ENCODE measurements at places on chromosomes 7 and 10. TPM values are rescaled to one million over a fixed set of nuclear protein-coding genes. Genes with fewer than 3 reads are reported as not detected.
A peak's percentile ranks its signal among the peaks of the same experiment; 100 is the strongest.

GRCh38 chr10:13078912-13079775 is 20.8 kb upstream of the OPTN start:
- no peaks in the 10 kb centered on the region for H3K36me3 ChIP-seq
- DNase-seq, result no peak
- H3K4me3 ChIP-seq, result no peak overlapping the region
- peaks cover 21% of the 10 kb centered on the region for H3K27me3 ChIP-seq

DNA sequence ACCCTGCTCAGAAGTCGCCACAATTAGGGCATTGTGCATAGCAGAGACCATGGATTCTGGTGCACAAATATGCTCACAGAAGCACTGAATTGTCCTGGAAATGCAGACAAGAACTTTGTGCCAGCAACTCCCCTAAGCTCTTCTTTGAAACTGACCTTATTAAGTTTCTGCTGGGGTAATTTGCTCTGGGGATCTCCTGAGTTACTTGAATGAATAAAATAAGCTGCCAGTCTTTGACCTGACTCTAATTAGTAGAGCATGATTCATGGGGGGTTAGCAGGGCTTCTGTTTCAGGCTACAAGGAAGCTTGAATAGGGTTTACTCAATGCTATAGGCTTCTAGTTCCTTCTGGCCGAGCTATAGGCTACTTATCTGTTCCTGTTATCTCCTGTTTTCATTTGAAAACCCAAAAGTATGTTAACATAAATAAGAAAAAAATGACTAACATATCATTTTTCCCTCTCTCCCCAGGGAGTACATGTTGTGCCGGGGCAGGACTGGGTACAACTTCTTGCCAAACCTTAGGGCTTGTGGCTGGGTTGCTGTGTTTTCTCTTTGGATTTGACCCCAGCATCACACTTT is 169.0 kb upstream of the TMEM229A start:
- no peak for DNase-seq
- H3K36me3 ChIP-seq, result no peaks in the 10 kb centered on the region
- H3K4me3 ChIP-seq, result no peak overlapping the region

- H3K27ac ChIP-seq, result no peak overlapping the region
- peak; percentile 53 for DNase-seq
- no peaks in the 10 kb centered on the region for H3K4me1 ChIP-seq
- no peak overlapping the region for H3K4me3 ChIP-seq
- peaks cover 17% of the 10 kb centered on the region for H3K27me3 ChIP-seq
- no peaks in the 10 kb centered on the region for H3K36me3 ChIP-seq
These were observed 76.1 kb upstream of the CPXM2 start for GRCh38 chr10:123967626-123968243.

- H3K36me3 ChIP-seq, result no peaks in the 10 kb centered on the region
- no peak for DNase-seq
- no peak overlapping the region for H3K27ac ChIP-seq
- H3K4me1 ChIP-seq, result peaks cover 2% of the 10 kb centered on the region
- peaks cover 55% of the 10 kb centered on the region for H3K27me3 ChIP-seq
These were observed 3.4 kb downstream of the INHBA start for GRCh38 chr7:41699516-41699915.

- no peaks in the 10 kb centered on the region for H3K36me3 ChIP-seq
- H3K4me3 ChIP-seq, result no peak overlapping the region
- DNase-seq, result no peak
- H3K4me1 ChIP-seq, result peaks cover 13% of the 10 kb centered on the region
These were observed 50.2 kb downstream of the TFAM start for GRCh38 chr10:58435297-58435985.

GRCh38 chr7:88276605-88277153 is 30.0 kb downstream of the STEAP4 start:
- H3K36me3 ChIP-seq, result no peaks in the 10 kb centered on the region
- H3K27me3 ChIP-seq, result peaks cover 2% of the 10 kb centered on the region
- no peaks in the 10 kb centered on the region for H3K4me1 ChIP-seq
- no peak overlapping the region for H3K4me3 ChIP-seq
- no peak overlapping the region for H3K27ac ChIP-seq

GRCh38 chr10:43076876-43077420 is at the start of gene RET:
Gene RET (plus strand): TSS chr10:43077069. CDS start chr10:43077259, 190 bp downstream.
- peak; percentile 65 for DNase-seq
- H3K4me1 ChIP-seq, result peaks cover 10% of the 10 kb centered on the region
- no peak within 1 kb of the TSS for H3K27ac ChIP-seq
- H3K36me3 ChIP-seq, result no peaks in the 10 kb centered on the region
- H3K4me3 ChIP-seq, result peak within 1 kb of the TSS; percentile 61

GRCh38 chr10:89540420-89540949 is 5.1 kb upstream of the SLC16A12 start:
- peaks cover 4% of the 10 kb centered on the region for H3K4me1 ChIP-seq
- no peak overlapping the region for H3K27ac ChIP-seq
- H3K36me3 ChIP-seq, result no peaks in the 10 kb centered on the region
- no peak overlapping the region for H3K4me3 ChIP-seq

GRCh38 chr7:74284781-74285259 is 4.4 kb upstream of the CLIP2 start:
- peaks cover 19% of the 10 kb centered on the region for H3K27me3 ChIP-seq
- H3K27ac ChIP-seq, result no peak overlapping the region
- no peak for DNase-seq

DNA sequence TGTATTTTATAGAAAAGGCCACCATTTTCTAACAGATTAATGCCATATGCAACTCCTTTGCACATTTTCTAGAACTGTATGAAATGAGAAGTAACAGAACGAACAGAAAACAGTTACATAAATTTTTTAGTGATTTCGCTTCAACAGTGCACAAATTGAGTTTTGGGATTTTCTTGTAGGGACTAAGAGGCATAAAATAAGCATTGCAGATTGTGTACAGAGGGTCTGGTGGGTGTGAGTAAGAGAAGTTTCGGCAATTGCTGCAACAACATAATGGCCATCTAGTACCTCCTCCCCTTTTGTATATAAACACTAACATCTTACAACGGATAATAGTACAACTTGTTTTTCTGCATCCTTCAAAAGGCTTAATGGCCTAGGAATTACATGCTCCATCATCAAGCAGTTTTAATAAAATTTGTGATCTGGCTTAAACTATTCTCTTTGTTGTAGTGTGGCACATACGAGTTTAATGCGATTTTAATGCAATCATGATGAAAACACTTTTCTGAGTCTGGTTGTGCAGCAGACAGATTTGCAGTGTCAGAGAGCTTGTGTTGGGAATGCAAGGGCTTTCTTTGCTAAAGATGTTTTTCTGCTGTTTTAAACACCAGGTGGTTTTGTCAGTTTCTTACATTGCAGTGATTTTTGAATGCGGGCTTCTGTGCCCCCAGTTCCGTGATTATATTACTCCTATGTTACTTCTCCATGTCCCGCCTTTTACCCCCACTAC is 2.9 kb downstream of the GLCCI1 start:
- peaks cover 26% of the 10 kb centered on the region for H3K4me1 ChIP-seq
- no peak overlapping the region for H3K4me3 ChIP-seq
- no peak for DNase-seq

DNA sequence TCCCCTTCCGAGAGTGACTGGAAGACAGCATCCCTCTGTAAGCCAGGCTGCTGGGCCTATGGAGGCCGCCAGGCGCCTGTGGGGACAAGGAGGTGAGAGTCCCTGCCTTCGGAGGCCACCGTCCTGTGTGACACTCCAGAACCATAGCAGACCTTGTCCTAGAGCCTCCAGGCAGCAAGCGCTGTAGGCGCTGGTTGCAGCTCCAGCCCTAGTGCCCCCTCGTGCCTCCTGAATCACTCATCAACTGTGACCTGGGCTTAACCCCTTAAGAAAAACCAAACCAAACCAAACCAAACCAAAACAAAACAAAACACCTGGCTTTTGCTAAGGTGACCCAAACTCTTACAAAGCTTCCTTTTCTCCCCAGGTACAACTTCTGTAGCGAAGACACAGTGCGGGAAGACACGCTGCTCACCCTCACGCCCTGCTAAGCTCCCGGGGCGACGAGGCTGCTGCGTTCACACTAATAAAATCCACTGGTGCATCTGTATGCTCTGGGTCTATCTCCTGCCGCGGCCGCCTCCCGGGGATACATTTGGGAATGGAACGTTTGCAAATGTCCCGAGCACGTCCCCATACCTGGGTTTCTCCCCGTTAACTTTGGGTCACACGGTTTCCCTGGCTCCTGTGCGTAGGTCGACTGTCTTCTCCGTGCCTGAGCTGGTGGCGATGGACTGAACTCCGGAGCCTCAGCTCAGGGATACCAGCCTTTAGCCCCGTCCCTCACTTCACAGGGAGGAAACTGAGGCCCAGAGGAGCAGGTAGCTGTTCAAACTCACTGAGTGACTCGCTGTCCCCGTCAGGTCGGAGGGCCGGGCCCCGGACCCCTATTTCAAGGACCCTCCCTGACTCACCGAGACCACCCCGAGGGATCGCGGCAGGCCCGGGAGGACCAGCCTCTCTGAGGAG is 11.8 kb upstream of the PNLIPRP2 start:
- no peak overlapping the region for H3K4me3 ChIP-seq
- H3K27ac ChIP-seq, result no peak overlapping the region
- H3K36me3 ChIP-seq, result no peaks in the 10 kb centered on the region
- H3K4me1 ChIP-seq, result no peaks in the 10 kb centered on the region

- no peaks in the 10 kb centered on the region for H3K4me1 ChIP-seq
- no peak overlapping the region for H3K4me3 ChIP-seq
- no peak for DNase-seq
- no peaks in the 10 kb centered on the region for H3K36me3 ChIP-seq
- no peak overlapping the region for H3K27ac ChIP-seq
These were observed 182.0 kb downstream of the TCERG1L start for GRCh38 chr10:131129544-131129943.

DNA sequence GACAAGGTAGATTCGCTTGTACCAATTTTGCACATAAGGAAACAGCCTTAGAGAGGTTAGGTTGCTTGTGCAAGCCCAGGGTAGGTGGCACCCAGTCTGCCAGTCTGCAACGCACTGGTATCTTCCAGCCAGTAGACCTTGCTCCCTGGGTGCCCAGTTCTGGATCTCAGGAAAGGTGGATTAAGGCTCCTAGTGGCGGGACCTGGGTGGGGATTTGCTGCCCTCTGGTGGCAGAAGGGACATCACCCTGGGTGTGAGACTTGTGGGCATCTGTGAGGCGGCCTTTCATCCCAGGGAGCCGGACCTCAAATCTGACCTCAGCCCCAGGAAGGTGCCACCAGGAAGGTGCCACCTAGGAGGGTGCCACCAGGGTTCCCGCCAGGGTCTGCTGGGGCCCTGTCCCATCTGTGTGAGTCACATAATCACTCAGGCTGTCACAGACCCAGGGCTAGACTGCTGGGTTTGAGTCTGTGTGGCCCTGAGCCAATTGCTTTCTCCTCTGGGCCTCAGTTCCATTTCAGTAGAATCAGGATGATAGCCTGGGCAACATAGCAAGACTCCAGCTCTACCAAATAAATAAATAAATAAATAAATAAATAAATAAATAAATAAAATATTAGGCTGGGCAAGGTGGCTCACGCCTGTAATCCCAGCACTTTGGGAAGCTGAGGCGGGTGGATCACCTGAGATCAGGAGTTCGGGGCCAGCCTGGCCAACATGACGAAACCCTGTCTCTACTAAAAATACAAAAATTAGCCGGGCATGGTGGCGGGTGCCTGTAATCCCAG is 5.3 kb upstream of the PRKRIP1 start:
- peaks cover 5% of the 10 kb centered on the region for H3K4me1 ChIP-seq
- DNase-seq, result peak; percentile 73
- peaks cover 17% of the 10 kb centered on the region for H3K36me3 ChIP-seq
- H3K27ac ChIP-seq, result no peak overlapping the region
- no peak overlapping the region for H3K4me3 ChIP-seq

- peak overlapping the region; percentile 85 for H3K27ac ChIP-seq
- DNase-seq, result no peak
- peak overlapping the region; percentile 36 for H3K4me3 ChIP-seq
- no peaks in the 10 kb centered on the region for H3K27me3 ChIP-seq
- peaks cover 93% of the 10 kb centered on the region for H3K4me1 ChIP-seq
- H3K36me3 ChIP-seq, result peaks cover 46% of the 10 kb centered on the region
These were observed 58.3 kb downstream of the PIP4K2A start for GRCh38 chr10:22656036-22656435.

DNA sequence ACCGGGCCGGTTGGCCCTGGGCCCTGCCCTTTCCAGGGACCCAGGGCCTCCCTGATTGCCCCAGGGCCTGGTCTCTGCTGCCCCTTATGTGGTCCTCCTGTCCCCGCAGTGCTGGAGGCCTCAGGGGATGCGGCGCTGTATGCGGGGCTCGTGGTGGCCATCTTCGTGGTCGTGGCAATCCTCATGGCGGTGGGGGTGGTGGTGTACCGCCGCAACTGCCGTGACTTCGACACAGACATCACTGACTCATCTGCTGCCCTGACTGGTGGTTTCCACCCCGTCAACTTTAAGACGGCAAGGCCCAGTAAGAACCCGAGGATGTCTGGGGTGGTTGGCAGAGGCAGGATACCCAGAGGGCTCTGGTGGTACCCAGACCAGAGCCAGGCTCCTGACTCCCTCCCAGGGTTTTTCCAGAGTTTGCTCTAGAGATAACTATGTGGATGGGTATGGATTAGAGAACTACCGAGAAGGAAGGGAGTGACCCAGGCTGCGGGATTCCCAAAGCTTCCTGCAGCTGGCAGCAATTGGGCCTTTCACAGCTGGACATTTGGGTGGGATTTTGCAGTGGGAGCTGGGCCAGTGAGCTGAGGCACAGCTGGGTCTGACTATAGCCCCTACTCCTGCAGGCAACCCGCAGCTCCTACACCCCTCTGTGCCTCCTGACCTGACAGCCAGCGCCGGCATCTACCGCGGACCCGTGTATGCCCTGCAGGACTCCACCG is 28.1 kb upstream of the SLC29A3 start:
- no peak overlapping the region for H3K27ac ChIP-seq
- no peak overlapping the region for H3K4me3 ChIP-seq
- no peaks in the 10 kb centered on the region for H3K27me3 ChIP-seq
- no peak for DNase-seq
- H3K36me3 ChIP-seq, result no peaks in the 10 kb centered on the region

DNA sequence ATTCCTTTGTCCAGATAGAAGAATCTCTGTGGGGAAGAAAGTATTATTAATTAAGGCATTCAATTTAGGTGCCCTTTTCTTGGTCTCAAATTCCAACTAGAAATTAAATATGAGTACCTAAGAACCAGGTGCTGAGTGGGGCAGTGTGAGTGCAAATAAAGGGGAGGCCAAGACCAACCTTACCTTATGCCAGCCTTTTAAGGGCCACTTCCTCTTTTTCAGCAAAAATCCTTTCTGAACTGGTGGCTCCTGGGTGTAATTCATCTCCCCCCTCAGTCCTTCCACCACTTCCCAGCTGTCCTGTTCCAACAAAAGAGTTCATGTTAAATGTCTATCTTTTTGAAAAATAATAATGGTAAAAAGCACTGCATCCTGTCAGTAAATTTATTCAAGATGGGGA is 108.2 kb downstream of the OSBPL3 start:
- no peaks in the 10 kb centered on the region for H3K27me3 ChIP-seq

DNA sequence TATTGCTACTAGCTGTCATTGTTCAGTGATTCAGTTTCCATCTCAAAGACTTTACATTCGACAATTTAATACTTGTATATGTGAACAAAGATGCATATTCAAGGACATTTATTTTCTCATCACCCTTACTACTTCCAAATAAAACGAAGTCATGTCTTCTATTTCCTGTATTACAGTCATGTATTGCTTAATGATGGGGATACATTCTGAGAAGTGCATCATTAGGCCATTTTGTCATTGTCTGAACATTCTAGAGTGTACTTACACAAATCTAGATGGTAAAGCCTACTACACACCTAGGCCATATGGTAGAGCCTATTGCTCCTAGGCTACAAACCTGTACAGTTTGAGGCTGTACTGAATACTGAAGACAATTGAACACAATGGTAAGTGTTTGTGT is 6.5 kb downstream of the C10orf95 start:
- no peak overlapping the region for H3K27ac ChIP-seq
- no peak for DNase-seq
- H3K36me3 ChIP-seq, result peaks cover 7% of the 10 kb centered on the region
- H3K27me3 ChIP-seq, result no peaks in the 10 kb centered on the region
- H3K4me1 ChIP-seq, result peaks cover 22% of the 10 kb centered on the region
- H3K4me3 ChIP-seq, result no peak overlapping the region

Gene LRRD1
- not detected for total RNA-seq

Gene PRRT4
- not detected for total RNA-seq

Gene SH2D4B
- total RNA-seq, result 0.13 TPM

Gene GNAT3
- total RNA-seq, result not detected

Gene PNLIP
- not detected for total RNA-seq

Gene ARMH3
- total RNA-seq, result 23.9 TPM

Gene LIPM
- not detected for total RNA-seq

All from activated CD4-positive, alpha-beta memory T cell treated with anti-CD3 and anti-CD28 coated beads, Interleukin-2, amount 10 ng/mL, durations not matched to agents 7 days and 5 days (primary cell).